ENCODE measurements at places on chromosomes 5 and 9.

GRCh38 chr9:71830153-71830552 is 61.8 kb upstream of the CEMIP2 start:
- DNase-seq: no peak

DNA sequence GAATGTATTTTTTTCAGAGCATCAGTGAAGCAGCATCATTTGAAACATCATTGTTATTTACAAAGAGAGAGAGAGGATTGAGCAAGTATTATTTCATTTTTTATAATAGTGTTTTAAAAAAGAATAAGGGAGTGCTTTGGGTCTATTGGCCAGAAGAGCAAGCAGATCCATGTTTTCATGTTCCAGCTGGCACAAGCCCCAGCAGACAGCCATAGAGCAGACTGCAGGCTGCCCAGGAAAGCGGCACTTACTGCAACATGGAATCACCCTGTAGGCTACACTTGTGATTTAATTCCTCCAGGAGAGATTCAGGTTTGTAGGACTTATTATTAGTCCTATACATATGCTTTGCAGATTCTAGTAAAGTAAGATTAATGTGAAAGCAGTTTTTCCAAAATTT is 407.0 kb upstream of the GRAMD2B start:
- DNase-seq: no peak

GRCh38 chr5:6087576-6087975 is 290.8 kb downstream of the MED10 start:
- no peak for DNase-seq

DNA sequence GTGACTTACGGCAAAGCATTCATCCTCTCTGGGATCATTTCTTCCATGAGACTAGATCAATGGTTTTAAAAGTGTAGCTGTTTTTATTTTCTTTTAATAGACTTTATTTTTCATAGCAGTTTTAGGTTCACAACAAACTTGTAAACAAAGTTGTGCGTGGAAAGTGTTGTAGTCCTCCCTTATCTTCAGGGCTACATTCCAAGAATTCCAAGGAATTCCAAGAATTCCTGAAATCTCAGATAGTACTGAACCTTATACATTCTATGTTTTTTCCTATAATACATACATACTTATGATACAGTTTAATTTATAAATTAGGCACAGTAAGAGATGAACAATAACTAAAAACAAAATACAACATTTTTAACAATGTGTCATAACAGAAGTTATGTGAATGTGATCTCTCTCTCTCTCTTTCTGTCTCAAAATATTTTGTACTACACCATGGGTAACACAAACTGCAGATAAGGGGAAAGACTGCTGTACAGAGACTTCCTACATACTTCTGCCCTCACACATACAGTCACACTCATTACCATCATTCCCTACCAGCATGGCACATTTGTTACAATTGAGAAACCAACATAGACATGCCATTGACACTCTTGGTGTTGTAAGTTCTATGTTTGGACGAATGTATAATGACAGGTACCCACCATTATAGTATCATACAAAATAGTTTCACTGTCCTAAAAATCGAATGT is 1933.2 kb upstream of the WWC1 start:
- no peak for DNase-seq

- DNase-seq: no peak
Observed at GRCh38 chr5:151897896-151898295, 26.8 kb downstream of the GLRA1 start.

Data from hematopoietic multipotent progenitor cell treated with erythropoietin and hydrocortisone succinate and interleukin-3 and kit ligand, for 17 days (in vitro differentiated cells).